ENCODE measurements at places on chromosomes 5 and 9.

DNA sequence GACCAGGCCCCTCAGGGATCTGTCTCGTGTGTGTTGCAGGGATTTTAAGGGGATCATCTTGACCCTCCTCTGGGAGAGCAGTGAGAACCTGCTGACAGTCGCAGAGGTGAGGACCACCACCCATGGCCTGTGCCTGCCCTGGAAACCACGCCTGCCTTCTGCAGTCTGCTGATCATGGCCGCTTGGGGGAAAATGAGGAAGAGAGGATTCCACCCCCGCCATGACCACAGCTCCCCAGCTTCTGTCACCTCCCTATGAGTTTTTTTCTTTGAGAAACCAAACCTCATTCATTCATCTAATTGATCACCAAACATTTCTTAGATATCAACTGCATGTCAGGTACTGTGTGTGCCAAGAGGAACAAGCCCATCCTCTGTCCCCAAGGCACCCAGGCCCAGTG, 46.3 kb upstream of the TDRD7 start:
- DNase-seq = no peak

DNA sequence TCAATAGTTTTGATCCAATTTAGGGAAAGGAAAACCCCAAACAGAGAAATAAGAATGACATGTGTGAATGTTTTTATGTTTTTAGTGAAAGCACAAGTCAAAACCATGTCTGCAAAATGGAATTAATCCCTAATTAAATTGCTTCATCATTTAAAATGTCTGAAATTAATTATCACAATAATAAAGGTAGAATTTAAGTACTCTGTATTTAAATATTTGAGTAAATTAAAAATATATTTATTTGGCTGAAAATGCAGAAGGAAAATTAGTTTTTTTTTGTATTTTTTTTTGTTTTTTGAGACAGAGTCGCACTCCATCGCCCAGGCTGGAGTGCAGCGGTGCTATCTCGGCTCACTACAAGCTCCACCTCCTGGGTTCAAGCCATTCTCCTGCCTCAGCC, 330.5 kb upstream of the EFNA5 start:
- DNase-seq = no peak

GRCh38 chr5:159768243-159768642, 148.0 kb upstream of the ADRA1B start:
- no peak for DNase-seq

DNA sequence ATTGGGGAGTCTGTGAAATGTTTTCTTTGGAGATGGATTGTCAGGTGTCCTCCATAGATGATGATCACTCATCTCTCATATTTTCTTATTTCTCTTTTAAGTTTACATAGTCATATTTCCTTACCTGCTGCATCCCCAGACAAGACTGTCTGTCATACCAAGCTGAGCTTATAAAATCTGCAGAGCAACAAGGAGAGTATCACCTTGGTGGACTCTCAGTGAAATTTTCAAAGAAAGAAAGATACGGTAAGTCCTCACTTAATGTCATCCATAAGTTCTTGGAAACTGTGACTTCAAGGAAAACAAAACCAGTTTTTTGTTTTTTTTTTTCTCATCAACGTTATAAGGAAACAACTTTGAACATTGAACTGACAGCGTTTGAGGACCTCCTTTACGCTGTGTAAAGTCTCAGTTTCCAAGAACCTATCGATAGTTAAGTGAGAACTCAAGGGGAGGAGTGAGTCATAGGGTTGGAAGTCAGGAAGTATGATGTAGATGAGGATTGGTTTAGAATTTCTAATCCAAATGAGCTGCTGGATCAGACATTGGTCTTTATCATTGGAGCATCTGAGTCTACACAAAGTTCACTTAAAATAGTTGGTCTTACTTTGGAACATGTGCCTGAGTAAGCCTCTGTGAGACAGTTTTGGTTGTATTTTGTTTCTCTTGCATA, 45.5 kb downstream of the SPIN1 start:
- DNase-seq = no peak

All from right forelimb (tissue), 1 donor.